ENCODE measurements at places on chromosomes 3 and 15. TPM values are rescaled to one million over a fixed set of nuclear protein-coding genes. Genes with fewer than 3 reads are reported as not detected.

DNA sequence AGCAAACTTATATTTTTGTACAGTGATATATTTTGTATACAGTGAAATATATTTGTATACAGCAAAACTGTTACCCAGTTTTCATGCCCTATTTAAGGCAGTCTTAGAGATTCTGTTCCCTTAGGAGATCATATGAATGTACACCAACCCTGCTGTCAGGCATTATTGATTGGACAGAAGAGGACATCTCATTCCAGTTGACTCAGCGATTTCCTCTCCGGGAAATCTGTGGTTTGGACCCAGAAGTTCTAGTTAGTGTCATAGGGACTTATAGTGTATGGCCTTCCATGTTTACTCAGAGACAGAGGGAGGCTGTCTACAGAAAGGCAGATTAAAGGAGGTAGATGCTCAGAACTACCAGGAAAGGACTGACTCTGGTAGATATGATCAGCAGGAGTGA lies 318.8 kb upstream of the KCNMB2 start:
- H3K4me3 ChIP-seq, result no peak overlapping the region
- no peaks in the 10 kb centered on the region for H3K4me1 ChIP-seq
- H3K27ac ChIP-seq, result no peak overlapping the region
- no peak for DNase-seq

GRCh38 chr3:16181361-16181760 lies 6.9 kb downstream of the GALNT15 start:
- H3K36me3 ChIP-seq, result no peaks in the 10 kb centered on the region
- H3K4me1 ChIP-seq, result peaks cover 93% of the 10 kb centered on the region
- peak overlapping the region; percentile 48 for H3K4me3 ChIP-seq
- peaks cover 1% of the 10 kb centered on the region for H3K27me3 ChIP-seq

- peaks cover 88% of the 10 kb centered on the region for H3K4me1 ChIP-seq
- H3K27ac ChIP-seq, result peak overlapping the region; percentile 74
- peak overlapping the region; percentile 38 for H3K4me3 ChIP-seq
These were observed 11.5 kb downstream of the TCF12 start for GRCh38 chr15:56929933-56930332.

DNA sequence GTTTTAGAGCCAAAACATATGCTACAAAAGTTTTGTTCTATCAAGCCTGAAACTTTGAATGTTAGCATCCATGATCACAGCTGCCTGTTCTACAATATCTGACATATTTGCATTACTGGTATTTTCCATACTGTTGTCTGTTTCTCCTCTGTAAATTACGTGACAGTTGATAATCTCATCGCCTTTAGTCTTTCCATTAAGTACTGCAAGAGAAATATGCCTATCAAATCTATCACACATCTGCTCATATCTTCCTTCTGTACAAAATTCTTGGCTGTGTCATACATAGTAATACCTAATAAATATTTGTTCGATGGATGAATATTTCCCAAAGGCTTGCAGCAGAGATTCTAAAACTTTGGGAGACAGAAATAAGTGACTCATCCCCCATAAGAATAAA lies 717.3 kb downstream of the OTOL1 start:
- no peaks in the 10 kb centered on the region for H3K27me3 ChIP-seq
- no peaks in the 10 kb centered on the region for H3K36me3 ChIP-seq
- no peak for DNase-seq
- H3K4me3 ChIP-seq, result no peak overlapping the region

DNA sequence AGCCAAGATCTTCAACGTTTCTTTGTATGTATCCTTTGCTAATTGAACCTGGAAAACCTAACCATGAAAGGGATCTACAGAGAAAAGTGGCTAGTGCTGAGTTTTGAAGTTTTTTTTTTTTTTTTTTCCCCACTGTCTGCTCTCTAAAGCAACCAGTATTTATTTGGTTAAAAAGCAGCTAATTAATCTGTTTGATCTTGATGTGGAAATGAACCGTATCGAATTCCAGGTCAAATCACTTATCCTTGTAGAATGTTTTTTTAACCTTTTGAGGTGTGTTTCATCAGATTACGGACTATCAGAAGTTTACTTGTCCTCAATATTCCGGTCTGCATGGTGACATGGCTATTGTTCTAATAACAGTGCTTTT lies 117.2 kb downstream of the FNDC3B start:
- H3K4me3 ChIP-seq, result no peak overlapping the region
- peaks cover 24% of the 10 kb centered on the region for H3K36me3 ChIP-seq
- H3K27ac ChIP-seq, result peak overlapping the region; percentile 99
- H3K27me3 ChIP-seq, result peaks cover 9% of the 10 kb centered on the region
- H3K4me1 ChIP-seq, result peaks cover 89% of the 10 kb centered on the region
- DNase-seq, result no peak

DNA sequence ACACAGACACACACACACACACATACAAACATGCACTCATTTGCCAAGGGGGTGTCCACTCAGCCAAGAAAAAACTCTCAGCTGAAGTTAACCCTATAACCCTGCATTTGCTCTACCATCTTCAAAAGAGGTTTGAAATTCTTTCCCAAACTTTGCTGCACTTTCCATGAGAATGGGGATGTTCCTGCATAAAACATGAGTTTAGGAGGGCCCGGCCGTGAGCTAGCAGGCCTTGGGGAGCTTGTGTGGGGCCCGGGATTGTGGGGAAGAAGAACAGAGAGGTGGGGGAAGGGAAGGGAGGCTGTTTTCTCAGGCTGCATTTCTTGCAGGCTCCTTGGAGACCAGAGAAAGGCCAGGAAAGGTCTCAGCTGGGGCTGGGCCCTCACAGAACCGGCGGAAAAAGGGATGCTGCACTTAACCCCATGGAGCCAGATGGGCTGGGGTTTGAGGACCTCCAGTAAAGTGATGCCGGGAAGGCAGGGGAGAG lies 40.8 kb downstream of the SEMA5B start:
- no peaks in the 10 kb centered on the region for H3K4me1 ChIP-seq
- DNase-seq, result no peak
- no peak overlapping the region for H3K27ac ChIP-seq
- H3K4me3 ChIP-seq, result no peak overlapping the region

- H3K4me1 ChIP-seq, result peaks cover 6% of the 10 kb centered on the region
- H3K27me3 ChIP-seq, result no peaks in the 10 kb centered on the region
- DNase-seq, result peak; percentile 83
- peaks cover 10% of the 10 kb centered on the region for H3K36me3 ChIP-seq
- H3K27ac ChIP-seq, result peak overlapping the region; percentile 98
- H3K4me3 ChIP-seq, result no peak overlapping the region
These were observed 614 bp upstream of the MINDY2 start for GRCh38 chr15:58770519-58770856.

- no peaks in the 10 kb centered on the region for H3K27me3 ChIP-seq
- DNase-seq, result no peak
- H3K27ac ChIP-seq, result no peak within 1 kb of the TSS
These were observed at the start of gene MKRN3 for GRCh38 chr15:23565395-23566070. TSS of gene MKRN3 (plus strand) at chr15:23565674. CDS start at chr15:23565783, 109 bp downstream.

DNA sequence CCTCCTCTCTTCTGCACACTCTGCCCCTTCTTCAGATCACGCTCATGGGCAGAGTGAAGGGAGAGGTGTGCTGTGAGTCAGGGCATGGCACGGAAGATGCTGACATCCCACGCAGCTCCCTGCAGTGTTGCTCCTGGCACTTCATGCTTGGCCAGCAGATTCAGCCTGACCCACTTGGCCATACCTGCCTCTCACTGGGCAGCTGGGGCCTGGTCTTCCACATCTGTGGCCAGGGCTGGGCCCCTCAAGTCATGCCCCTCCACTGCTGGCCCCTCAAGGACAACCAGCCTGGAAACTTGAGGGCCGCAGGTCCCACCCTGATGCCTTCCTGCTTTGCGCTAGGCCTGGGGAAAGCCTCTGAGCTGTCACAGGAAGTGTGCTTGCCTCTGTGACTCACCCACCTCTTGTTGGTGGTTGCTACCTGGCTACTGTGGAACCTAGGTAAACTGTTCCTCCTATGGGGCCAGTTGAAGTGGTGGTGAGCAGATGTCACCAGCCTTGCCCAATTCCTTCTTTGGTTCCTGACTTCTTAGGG lies 48.7 kb downstream of the BSN start:
- no peak for DNase-seq
- no peaks in the 10 kb centered on the region for H3K36me3 ChIP-seq
- no peak overlapping the region for H3K4me3 ChIP-seq
- no peak overlapping the region for H3K27ac ChIP-seq
- no peaks in the 10 kb centered on the region for H3K27me3 ChIP-seq
- peaks cover 51% of the 10 kb centered on the region for H3K4me1 ChIP-seq

DNA sequence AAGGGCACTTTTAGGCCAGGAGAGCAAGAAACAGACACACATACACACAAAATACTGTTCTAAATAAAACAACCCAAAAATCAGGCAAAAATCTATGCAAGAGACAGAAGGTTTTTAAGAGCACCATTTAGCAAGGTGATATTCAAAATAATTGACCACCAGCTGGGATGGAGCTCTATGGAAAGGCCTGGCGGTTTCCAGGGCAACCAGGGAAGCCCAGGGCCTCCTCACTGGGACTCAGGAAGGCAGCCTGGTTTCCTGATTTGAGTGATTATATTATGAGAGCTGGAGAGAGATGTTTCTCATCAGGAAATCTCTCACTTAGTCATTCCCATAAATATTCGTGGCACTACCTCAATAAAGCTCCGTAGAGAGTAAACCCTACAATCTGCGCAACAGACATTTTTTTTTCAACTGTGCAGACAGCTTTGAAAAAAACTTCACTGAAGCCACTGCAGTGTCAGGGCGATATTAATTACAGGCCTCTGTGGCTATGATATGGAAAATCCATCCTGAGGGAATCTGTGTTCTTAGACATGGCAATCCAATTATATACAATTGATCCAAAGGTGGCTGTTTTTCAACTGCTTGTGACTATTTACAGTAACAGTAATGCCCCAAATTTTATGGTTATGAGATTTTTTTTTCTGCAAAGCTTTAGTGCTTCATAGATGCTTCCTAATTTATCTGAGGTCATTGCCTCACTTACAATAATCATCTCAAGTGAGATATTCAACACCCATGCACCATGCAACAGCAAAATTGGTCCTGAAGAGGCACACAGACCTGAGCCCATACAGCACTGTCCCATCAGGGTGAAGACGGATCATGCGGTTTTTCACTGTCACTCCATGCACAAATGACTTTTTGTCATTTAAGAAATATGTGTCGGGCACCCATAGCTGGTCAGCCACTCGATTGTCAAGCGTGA lies 152.1 kb downstream of the GABRB3 start:
- no peak for DNase-seq
- H3K4me3 ChIP-seq, result no peak overlapping the region
- no peaks in the 10 kb centered on the region for H3K27me3 ChIP-seq

- DNase-seq, result no peak
- no peaks in the 10 kb centered on the region for H3K27me3 ChIP-seq
- H3K36me3 ChIP-seq, result no peaks in the 10 kb centered on the region
- H3K4me1 ChIP-seq, result no peaks in the 10 kb centered on the region
These were observed 156.1 kb downstream of the DIPK2A start for GRCh38 chr3:144127700-144128099.

GRCh38 chr15:92924216-92924615 lies 24.1 kb downstream of the CHD2 start:
- H3K4me1 ChIP-seq, result peaks cover 93% of the 10 kb centered on the region
- H3K27ac ChIP-seq, result peak overlapping the region; percentile 25

DNA sequence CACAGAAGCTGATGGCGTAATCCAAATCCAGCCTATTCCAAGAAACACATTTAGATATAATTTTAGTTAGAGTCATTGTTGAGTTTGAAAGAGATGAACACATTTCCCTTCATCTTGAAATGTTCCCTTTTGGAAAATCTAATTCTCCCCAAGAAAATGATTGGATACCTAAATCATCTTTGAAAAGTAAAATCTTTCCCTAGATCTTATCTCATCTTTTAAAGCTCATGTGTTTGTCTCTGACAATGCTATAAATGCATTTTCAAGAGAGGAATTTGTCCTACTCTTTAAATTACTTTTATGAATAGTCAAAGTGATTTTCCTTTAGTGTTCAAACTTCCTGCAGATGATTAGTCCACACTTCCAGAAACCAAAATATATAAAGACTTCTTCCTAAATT lies 82.6 kb upstream of the CNTN6 start:
- H3K36me3 ChIP-seq, result no peaks in the 10 kb centered on the region
- H3K27me3 ChIP-seq, result no peaks in the 10 kb centered on the region
- no peak overlapping the region for H3K27ac ChIP-seq

GRCh38 chr3:177640319-177640965 lies 443.2 kb upstream of the TBL1XR1 start:
- no peak overlapping the region for H3K4me3 ChIP-seq
- H3K4me1 ChIP-seq, result no peaks in the 10 kb centered on the region
- H3K27me3 ChIP-seq, result no peaks in the 10 kb centered on the region
- H3K36me3 ChIP-seq, result no peaks in the 10 kb centered on the region
- DNase-seq, result no peak

Gene FOXB1
- total RNA-seq, result not detected

Gene UBAP1L
- total RNA-seq, result 0.78 TPM

Gene LRRIQ4
- total RNA-seq, result not detected

Gene SI
- not detected for total RNA-seq

Gene PGBD4
- 2.1 TPM for total RNA-seq

Gene CTDSPL
- 38.8 TPM for total RNA-seq

Gene RLBP1
- total RNA-seq, result not detected

Gene SPSB4
- not detected for total RNA-seq

Gene CSPG5
- total RNA-seq, result 0.05 TPM

Gene RARB
- 1.9 TPM for total RNA-seq

Data from HFFc6 (cell line).